ENCODE measurements at places on chromosomes 5 and 9. TPM values are rescaled to one million over a fixed set of nuclear protein-coding genes. Genes with fewer than 3 reads are reported as not detected.
A peak's percentile ranks its signal among the peaks of the same experiment; 100 is the strongest.

DNA sequence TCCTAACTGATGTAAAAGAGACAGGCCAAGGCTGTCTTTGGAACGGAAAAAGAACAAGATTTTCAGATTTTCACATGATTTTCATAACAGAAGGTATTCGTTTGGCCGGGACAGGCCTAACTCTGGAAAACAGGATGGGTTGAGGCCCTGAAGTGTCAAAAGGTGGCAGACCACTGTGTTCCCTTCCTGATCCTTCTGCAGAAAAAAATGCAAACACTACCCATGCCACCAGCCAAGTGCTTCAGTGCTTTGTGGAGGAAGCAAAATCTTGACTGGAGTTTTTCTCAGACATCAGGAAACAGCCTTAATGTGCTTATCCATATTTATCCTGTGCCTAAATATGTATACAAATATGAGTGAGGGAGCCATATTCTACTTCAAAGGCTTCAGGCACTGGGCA, 113.5 kb upstream of the IL6ST start:
- no peaks in the 10 kb centered on the region for H3K36me3 ChIP-seq
- no peak overlapping the region for H3K27ac ChIP-seq
- H3K4me3 ChIP-seq, result no peak overlapping the region
- peaks cover 10% of the 10 kb centered on the region for H3K4me1 ChIP-seq

GRCh38 chr5:66436721-66437120, 159.5 kb upstream of the MAST4 start:
- no peak overlapping the region for H3K27ac ChIP-seq
- H3K27me3 ChIP-seq, result no peaks in the 10 kb centered on the region
- H3K4me3 ChIP-seq, result no peak overlapping the region
- DNase-seq, result no peak

DNA sequence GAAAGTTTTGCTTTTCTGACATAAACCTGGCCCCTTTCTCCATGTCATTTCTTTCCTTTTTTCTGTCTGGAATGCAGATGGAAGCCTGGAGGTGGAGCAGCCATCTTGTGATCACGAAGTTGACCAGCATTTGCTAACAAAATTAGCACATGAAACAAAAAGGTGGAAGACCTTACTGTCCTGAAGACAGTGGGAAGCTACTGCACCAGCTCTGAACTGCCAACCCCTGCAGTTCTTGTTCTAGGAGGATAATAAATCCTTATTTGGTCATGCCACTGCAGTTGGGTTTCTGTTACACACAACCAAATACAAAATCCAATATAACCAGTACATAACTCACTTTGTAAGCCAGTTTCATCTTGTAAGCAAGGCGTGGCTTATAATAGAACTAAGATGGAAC, 249.4 kb upstream of the TBCA start:
- no peaks in the 10 kb centered on the region for H3K27me3 ChIP-seq
- H3K4me1 ChIP-seq, result no peaks in the 10 kb centered on the region
- DNase-seq, result no peak
- no peak overlapping the region for H3K4me3 ChIP-seq
- H3K36me3 ChIP-seq, result peaks cover 11% of the 10 kb centered on the region

DNA sequence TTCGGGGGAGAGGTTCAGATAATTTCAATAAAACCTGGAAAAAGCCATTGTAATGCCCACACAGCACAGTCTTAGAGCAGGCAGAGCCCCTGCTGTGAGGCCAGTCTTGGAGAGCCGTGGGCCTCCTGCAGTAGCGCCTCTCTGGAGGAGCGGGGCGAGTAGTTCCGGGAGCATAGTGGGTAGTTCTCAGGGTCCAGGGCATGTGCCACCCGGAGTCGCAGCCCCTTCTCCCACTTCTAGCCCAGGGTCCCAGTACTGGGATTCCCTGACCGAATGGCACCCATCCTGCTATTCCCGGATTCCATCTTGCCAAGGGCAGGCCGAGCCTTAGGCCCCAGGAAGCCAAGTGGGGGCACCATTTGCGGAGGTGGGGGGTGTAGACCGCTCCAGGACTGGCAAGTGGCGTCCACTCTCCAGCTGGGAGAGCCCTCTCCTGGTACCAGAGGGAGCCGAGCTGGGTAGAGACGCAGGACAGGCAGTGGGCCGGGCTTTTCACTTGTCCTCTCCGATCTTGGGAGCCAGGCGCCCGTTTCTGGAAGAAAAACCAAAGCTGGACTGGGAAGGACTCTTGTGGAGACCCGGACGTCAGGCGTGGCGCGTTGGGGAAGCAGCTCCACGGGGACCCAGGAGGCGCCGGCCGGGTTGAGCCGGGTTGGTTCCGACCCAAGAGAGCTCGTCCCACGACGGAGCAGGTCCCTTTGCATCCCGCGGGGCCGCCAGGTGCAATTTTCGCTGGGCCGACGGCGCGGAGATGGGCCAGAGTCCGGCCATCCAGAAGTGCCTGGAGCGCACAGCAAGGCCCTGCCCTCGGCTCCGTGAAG, 12.1 kb downstream of the PROP1 start:
- no peak for DNase-seq
- no peak overlapping the region for H3K4me3 ChIP-seq
- H3K36me3 ChIP-seq, result no peaks in the 10 kb centered on the region
- no peak overlapping the region for H3K27ac ChIP-seq
- no peaks in the 10 kb centered on the region for H3K4me1 ChIP-seq

DNA sequence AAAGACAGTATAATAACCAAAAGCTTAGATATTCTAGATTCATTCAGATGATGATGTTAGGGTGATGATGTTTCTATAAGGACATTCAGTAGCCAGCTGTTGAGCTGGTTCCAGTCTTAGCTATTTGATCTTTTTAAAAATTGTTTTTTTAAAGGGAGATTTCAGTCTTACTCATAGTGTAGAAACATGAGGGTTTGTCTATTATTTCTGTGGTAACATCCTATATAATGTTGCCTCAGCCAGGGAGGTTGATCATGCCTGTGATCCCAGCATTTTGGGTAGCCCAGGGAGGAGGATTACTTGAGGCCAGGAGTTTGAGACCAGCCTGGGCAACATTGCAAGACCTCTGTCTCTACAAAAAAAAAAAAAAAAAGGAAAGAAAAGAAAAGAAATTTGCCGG, 167.8 kb downstream of the DOCK2 start:
- no peaks in the 10 kb centered on the region for H3K4me1 ChIP-seq
- no peak for DNase-seq
- no peak overlapping the region for H3K27ac ChIP-seq

DNA sequence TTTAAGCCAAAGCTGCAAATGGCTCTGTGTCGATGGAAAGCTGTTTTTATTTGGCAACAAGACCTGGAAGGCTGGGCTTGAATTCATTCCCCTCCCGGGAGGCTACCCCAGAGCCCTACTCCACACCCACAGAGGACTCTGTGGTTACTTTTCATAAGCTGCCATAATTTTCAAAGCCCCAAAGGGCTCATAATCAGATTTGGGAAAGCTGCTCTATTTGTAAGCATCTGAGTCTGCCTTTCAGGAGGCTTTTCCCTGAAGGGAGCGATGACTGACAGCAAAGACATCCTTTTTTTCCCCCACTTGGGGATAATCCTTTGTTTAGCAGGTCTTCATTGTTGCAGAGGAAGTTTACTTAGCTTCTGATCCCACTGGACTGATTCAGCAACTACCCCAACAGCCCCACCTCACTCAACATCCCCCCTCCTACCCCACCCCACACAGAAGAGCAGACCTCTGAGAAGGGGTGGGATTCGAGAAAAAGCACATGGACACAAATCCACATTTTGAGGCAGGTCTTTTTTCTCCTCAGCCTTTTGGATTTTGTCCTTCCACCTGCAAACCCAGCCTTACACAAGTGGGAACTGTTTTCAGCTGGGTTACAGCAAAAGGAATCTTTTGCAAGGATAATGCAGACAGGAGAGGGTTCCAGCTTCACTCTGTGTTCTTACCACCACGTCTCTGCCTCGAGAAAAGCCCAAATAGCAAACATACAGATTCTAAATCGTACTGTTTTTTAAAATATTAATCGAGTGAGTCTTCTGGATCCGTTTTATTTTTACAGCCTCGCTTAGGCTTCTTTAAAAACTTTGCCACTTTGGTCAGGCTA, 244.4 kb upstream of the TUT7 start:
- no peaks in the 10 kb centered on the region for H3K36me3 ChIP-seq
- no peaks in the 10 kb centered on the region for H3K27me3 ChIP-seq
- peaks cover 43% of the 10 kb centered on the region for H3K4me1 ChIP-seq
- H3K27ac ChIP-seq, result peak overlapping the region; percentile 66
- peak overlapping the region; percentile 38 for H3K4me3 ChIP-seq
- DNase-seq, result no peak

DNA sequence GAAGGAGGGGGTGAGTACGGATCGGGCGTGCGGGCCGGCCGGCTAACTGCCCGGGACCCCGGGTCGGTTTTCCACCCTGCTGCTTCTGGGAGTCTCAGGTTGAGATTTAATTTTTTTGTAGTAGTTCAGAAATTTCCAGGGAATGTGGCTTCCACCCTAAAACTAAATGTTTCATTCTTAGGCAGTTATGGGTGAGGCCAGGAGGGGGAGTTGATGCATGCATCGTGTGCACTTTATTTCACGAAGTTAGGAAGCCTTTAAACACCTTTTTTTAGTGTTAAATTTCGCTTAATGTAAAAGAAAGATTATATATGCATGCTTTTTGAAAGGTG, 905 bp downstream of the CDK9 start:
- H3K4me1 ChIP-seq, result peaks cover 22% of the 10 kb centered on the region
- H3K27me3 ChIP-seq, result peaks cover 2% of the 10 kb centered on the region
- peak overlapping the region; percentile 96 for H3K4me3 ChIP-seq
- H3K36me3 ChIP-seq, result peaks cover 13% of the 10 kb centered on the region
- no peak for DNase-seq

DNA sequence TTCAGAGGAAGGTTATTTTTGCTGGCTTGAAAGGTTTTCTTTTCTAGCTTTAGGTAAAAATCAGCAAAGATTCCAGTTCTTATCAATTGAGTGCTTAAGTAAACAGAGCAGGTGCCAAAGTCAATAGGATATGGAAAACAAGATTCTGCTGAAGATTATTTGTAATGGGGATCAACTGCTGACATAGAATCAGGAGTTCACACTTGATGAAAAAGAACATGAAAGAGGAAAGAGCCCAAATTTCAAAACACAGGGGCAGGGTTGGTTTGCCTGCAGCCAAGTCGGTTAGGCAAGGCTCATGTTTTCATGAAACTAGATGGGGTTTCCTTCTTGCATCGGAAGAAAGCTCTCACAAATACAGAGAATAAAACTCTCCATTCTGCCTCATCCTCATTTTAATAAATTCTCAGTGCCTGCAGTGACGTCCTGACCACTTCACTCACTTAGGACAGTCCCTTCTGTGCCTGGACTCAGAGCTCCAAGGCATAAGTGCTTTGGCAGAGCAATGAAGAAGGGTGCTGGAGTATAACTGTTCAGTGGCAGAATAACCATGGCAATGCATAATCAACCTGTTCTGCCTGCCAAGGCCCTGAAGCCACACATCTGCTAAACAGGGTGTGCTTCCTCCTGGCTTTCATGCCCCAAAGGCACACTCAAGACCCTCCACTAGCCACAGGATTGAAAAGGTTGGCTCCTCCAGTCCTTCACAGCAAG, 179.6 kb downstream of the GNAQ start:
- no peaks in the 10 kb centered on the region for H3K27me3 ChIP-seq
- DNase-seq, result no peak
- H3K4me3 ChIP-seq, result no peak overlapping the region

DNA sequence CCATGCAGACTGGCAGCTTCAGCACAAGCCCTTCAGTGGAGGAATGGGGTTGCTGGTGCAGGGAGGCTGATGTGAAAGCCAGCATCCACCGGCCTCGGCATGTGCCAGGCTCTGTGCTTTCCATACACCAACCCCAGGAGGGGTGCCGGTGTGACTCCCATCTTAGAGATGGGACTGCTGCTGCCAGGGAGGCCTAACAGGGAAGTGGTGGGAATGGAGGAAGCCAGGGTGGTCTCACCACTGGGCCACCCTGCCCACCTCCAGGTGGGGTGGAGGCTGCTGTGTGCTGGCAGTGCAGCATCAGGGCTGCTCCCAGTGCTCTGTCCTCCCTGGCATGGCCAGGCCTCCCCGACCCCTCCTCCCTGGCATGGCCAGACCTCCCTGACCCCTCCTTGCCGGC, 32.8 kb upstream of the PITX1 start:
- DNase-seq, result no peak
- no peaks in the 10 kb centered on the region for H3K36me3 ChIP-seq
- H3K27me3 ChIP-seq, result peaks cover 3% of the 10 kb centered on the region
- no peak overlapping the region for H3K27ac ChIP-seq
- peaks cover 9% of the 10 kb centered on the region for H3K4me1 ChIP-seq

- H3K4me3 ChIP-seq, result no peak overlapping the region
- no peaks in the 10 kb centered on the region for H3K36me3 ChIP-seq
- no peaks in the 10 kb centered on the region for H3K27me3 ChIP-seq
- no peak for DNase-seq
These were observed 177.3 kb upstream of the SPEF2 start for GRCh38 chr5:35440409-35440808.

- H3K27me3 ChIP-seq, result no peaks in the 10 kb centered on the region
These were observed 484.8 kb downstream of the ZSWIM6 start for GRCh38 chr5:61816585-61817450.

DNA sequence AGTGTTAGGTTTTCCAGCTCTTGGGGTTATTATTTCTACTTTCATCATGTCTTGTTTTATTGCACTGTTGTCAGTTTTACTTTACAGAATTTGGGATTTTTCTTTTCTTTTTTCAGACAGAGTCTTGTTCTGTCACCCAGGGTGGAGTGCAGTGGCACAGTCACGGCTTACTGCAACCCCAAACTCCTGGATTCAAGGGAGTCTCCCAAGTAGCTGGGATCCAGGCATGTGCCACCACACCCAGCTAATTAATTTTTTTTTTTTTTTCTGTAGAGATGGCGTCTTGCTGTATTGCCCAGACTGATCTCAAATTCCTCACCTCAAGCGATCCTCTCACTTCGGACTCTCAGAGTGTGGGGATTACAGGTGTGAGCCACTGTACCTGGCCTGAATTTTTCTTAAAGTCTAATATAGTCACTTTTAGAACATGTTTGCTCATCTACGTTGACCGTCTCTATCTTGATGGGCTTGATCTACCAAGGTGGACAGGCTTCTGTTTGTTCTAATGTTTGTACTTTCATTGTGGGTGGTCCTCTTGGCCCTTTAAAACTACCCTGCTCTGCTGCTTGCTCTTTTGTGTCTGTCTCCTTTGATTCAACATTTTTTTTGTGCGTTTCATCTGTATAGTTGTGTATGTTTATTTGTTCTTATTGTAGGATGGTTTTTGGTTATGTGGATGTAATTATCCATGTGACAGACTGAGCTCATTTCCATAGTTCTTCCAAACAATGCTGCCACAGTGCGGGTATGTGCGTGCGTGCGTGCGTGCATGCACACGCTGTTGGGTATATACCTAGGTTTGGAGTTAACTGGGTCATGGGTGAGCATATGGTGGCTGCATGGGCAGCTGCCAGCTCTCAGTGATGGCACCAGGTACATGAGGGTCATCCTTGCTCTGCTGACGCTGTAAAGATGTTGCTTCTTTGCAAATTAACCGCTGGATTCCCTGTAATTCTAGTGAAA, 18.1 kb downstream of the PRRC2B start:
- no peak for DNase-seq
- no peak overlapping the region for H3K27ac ChIP-seq
- peaks cover 21% of the 10 kb centered on the region for H3K36me3 ChIP-seq
- peak overlapping the region; percentile 0 for H3K4me3 ChIP-seq

- H3K27me3 ChIP-seq, result no peaks in the 10 kb centered on the region
- H3K4me3 ChIP-seq, result no peak overlapping the region
- no peak overlapping the region for H3K27ac ChIP-seq
- no peak for DNase-seq
These were observed 31.0 kb downstream of the PCBD2 start for GRCh38 chr5:134935711-134936602.

The GABRG2 gene
- total RNA-seq, result 2.8 TPM

The TOR1A gene
- total RNA-seq, result 40.5 TPM

The SELENOP gene
- total RNA-seq, result 2.2 TPM

The ARID3C gene
- total RNA-seq, result not detected

The RNF208 gene
- 10.1 TPM for total RNA-seq

The GAPT gene
- total RNA-seq, result not detected

The PNPLA7 gene
- 1.8 TPM for total RNA-seq

The DOLPP1 gene
- 43.9 TPM for total RNA-seq

The INSYN2B gene
- total RNA-seq, result 0.35 TPM

The RALGDS gene
- 73.8 TPM for total RNA-seq

The WDR38 gene
- total RNA-seq, result not detected

The ANKRD55 gene
- 0.16 TPM for total RNA-seq

The CD14 gene
- total RNA-seq, result 0.28 TPM
